ENCODE measurements at places on chromosomes 3 and 15.

DNA sequence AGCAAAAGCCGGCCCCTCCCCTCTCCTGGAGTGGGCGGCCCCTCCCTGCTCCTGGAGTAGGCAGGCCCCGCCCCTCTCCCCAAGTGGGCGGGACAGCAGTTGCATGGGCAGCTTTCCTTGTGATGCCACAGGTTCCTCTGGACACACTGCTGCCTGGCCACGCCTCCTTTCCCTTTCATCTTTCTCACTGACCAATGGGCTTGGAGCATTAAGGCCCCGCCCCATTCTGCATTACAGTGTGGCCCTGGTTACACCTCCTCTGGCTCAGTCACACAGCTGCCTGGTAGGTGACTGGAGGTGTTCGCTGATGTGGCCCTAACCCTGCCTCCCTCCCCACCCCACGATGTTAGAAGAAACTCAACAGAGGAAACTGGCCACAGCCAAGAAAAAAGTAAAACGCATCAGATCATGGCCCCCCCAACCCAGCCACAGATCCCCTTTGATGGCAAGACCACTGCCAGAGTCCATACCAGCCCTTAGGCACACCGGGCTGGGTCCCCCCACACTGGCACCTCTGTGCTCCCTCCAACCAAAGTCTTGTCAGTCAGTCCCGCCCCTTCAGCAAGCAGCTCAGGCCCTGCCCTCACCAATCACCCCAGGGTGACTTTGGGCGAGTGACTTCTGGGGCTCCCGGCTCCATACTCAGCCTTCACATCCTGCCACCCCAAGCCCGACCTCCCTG, 84.3 kb downstream of the ADAMTS7 start:
- DNase-seq: no peak

GRCh38 chr3:184177331-184177731, 2.7 kb downstream of the AP2M1 start:
- no peak for DNase-seq

DNA sequence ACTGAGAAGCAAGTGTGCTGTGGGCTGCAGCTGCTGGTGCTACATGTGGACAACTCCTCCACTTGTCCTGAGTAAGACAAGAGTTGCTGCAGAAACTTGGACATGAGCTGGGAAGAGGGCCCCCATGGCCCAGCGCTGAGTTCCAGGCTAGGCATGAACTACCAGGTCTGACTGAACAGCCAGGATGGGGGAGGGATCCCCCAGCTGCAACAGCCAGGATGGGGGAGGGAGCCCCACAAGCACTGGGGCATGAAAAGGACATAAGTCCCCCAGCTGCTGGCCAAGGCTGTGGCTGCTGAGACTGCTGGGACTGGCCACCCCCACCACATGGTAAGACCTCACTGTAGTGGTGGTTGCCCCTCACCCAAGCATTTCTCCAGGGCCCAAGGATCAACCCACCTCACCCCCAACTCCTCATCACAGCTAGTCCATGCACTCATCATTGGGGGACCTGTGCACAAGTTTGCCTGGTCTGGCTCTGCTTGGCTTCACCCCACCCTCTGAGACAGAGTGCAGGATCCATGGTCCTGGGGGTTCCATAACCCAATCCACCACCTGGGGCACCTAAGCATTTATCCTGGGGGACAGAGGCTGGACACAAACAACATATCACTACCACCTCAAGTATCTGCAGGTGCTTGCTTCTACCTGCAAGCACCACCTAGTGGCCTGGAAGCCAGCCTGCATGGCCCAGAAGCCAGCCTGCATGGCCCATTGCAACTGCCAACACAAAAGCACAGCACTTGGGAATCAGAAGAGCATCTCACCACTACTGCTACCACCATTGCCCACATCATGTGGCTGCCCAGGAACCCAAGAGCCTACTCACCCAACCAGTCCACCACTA, 84.5 kb upstream of the STT3B start:
- DNase-seq: no peak

- DNase-seq: no peak
These were observed 586.4 kb downstream of the GRM7 start for GRCh38 chr3:7447197-7447769.

DNA sequence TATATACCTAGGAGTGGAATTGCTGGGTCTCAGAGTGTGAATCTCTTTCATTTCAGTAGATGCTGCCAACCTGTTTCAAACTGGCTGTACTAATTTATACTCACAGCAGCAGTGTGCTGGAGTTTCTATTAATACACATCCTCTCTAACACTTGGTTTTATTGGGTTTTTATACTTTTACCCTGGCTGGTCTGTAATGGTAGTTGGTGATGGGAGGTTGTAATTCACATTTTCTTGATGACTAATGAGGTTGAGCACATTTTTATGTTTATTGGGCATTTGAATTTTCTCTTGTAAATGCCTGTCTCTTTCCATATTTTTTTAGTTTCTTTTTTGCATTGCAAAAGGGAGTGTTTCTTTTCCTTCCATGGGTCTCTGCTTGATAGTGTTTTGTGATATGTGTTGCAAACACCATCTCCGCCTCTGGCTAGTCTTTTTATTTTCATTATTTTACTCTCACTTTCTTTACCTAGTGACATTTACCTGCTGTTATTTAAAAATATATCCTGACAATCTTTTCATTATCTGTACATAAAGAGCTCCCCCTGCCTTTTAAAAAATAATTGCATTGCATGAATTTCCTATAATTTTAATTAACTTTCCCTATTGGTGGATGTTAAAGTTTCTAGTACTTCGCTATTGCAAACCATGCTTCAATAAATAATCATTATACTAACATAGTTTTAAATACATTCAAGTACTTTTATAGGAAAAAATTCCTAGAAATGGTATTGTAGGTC, 49.0 kb upstream of the GCNT3 start:
- no peak for DNase-seq
